ENCODE measurements at places on chromosomes 2 and 18.
A peak's percentile ranks its signal among the peaks of the same experiment; 100 is the strongest.

- DNase-seq = no peak
Measured at GRCh38 chr2:206442474-206442832, 879 bp upstream of the ADAM23 start.

GRCh38 chr18:75810961-75811551 is 383.6 kb upstream of the SMIM21 start:
- no peak for DNase-seq

GRCh38 chr2:104177179-104177578 is 676.7 kb upstream of the POU3F3 start:
- DNase-seq = no peak

- no peak for DNase-seq
Measured at GRCh38 chr2:137232076-137232475, 466.7 kb downstream of the THSD7B start.

DNA sequence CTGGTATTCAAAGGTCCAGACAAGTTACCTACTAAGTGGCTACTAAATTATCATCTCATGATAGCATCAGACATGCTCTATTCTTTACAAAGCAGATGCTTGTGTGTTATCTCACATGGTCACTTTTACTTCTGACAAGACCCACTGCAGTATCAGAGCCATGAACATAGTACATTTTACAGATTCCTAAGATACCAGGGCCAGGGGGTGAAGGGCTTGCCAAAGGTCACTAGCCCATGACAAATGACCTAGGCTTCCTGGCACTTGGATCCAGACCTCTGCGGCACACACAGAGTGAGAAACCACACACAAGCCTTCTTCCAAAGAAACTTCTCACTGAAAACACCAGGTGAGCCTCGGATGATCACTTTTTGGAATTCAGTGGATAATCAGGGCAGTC is 446.8 kb downstream of the EIPR1 start:
- no peak for DNase-seq

- no peak for DNase-seq
Measured at GRCh38 chr2:239579524-239580198, 178.8 kb upstream of the HDAC4 start.

- DNase-seq = no peak
Measured at GRCh38 chr2:130019402-130019801, 39.9 kb downstream of the RAB6C start.

DNA sequence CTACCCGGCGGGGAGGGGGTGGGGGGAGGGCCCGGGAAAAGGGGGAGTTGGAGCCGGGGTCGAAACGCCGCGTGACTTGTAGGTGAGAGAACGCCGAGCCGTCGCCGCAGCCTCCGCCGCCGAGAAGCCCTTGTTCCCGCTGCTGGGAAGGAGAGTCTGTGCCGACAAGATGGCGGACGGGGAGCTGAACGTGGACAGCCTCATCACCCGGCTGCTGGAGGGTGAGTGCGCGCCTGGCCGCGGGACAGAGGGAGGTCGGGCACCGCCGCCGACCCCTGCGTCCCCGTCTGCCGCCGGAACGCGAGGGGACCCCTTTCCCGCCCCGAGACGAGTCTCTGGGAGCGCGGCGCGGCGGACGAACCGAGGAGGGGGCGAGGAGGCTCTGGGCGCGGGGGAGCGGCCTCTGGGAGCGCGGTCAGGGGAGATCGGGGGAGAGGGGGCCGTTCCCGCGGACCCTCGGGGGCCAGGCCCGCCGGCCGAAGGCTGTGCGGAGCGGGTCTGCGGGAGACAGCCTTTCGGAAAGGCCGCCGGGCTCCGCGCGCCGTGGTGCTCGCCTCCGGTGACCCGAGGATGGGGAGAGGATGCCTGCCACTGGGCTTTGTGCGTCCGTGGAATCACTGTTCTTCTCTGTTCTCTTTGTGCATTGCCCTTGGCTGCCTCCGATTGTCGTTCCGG is 463 bp downstream of the PPP1CB start:
- DNase-seq = peak; percentile 81

GRCh38 chr2:188308483-188308882 is 16.8 kb downstream of the GULP1 start:
- no peak for DNase-seq

DNA sequence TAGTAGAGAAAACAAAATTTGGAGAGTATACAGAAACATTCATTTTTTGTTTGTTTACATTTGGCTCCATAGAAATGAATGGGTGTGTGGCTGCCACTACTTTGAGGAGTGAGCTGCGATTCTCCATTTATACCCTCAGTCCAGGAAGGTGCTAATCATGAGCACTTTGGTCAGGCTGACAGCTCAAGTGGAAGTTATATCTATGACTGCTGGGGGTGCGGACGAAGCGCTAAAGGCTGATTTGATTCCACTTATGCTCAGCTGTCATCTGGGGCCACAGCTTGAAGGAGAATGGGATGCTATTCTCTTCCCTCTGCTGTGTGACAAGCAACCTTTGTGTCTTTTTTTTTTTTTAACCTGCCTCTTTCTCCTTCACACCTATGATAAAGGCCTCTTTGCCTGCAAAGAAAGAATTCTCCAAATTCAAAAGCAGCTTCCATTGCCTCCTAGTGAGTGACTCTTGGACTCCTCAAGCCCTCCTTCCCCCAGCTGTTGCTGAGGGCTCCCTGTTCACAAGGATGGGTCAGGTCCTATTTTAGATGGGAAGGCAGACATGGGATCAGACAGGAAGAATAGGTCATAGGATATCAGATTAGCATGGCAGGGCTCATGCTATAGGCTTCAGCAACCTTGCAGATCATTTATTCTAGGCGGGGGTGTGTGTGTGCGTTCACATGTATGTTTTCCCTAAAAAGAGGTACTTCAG is 201.6 kb downstream of the SETBP1 start:
- no peak for DNase-seq

DNA sequence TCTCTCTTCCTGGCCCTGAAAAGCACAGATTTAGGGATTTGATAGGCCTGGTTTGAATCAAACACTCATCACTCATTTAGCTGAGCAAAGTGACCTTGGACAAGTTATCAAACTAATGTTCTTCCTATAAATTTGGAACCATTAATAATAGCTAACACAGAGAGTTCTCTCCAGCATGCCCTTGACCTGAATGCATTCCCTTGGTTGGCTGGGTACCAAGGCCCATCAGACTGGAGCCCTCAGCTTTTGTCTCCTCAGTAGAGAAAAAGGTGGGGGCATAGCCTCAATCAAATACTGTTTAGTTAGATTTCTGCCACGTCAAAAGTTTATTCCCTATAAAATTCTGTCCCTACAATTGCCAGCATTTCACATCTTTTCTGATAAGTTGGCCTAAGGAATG is 13.8 kb upstream of the MRPL19 start:
- no peak for DNase-seq

Measured in nephron progenitor cell (in vitro differentiated cells).